Stimulated activated CD8-positive, alpha-beta memory T cell treated with anti-CD3 and anti-CD28 coated beads, Interleukin-4, amount 100 ng/mL, for 4 hours (primary cell): ENCODE measurements at places on chromosomes 5 and 9.

DNA sequence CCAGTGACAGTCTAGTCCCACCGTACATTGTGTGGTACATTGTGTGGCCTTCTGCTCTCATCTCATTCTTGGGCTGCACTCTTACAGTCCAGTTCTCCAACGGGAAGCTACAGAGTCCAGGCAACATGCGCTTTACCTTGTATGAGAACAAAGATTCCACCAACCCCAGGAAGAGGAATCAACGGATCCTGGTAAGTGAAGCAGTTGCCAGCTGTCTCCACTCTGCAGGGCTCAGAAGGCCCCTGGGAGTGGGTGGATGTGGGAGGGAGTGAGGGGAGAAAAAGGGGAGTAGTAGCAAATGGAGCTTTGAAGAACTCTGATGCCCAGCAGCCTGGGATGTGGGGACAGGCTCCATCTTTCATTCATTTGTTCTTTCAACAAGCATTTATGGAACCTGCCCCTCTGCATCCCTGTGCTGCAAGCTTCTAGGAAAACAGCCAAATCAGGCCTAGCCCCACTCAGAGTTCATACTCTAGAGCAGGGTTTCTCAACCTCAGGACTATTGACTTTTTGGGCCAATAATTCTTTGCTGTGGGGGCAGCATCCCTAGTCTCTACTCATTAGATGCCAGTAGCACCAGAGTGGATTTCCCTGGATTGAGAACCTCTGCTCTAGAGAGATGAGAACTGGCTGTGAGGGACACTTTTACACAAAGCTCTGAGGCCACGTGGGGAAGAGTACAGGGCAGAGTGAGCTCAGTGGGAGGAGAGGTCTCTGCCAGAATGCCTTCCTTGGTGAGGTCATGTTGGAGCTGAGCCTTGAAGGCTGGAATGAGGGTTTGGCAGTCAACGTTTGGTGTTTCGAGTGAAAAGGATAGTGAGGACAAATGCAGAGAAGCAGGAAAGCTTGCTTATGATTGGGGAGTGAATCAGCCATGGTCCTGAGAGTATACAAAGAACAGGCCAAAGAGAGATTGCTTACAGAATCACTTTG is 1.1 kb downstream of the POLR1E start:
- DNase-seq: no peak

- no peak for DNase-seq
Observed at GRCh38 chr5:179355976-179356974, 11.0 kb upstream of the ADAMTS2 start.

DNA sequence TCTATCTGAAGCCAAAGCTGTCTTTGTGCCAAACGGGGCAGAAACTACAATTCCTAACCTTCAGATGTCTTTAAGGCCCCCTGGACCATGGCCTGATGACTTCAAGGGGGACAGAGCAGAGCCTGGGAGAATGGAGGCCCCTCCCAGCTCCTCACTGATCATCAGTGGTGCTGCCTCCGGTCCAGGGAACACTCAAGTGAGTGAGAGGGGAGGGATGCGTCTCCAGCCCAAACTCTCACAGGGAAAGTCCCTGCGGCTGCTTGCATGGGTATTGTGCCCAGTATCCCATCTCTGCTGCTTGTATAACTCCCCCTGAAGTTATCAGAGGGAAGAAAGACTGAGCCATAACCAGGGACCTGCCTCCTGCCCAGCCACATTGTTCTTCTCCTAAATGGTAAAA is 231.5 kb upstream of the PANK3 start:
- DNase-seq: no peak

- DNase-seq: no peak
Observed at GRCh38 chr5:35266276-35266675, 36.0 kb upstream of the PRLR start.

- no peak for DNase-seq
Observed at GRCh38 chr5:133086366-133086875, 34.6 kb downstream of the HSPA4 start.

- no peak for DNase-seq
Observed at GRCh38 chr5:181282874-181283273, 21.9 kb upstream of the TRIM52 start.

DNA sequence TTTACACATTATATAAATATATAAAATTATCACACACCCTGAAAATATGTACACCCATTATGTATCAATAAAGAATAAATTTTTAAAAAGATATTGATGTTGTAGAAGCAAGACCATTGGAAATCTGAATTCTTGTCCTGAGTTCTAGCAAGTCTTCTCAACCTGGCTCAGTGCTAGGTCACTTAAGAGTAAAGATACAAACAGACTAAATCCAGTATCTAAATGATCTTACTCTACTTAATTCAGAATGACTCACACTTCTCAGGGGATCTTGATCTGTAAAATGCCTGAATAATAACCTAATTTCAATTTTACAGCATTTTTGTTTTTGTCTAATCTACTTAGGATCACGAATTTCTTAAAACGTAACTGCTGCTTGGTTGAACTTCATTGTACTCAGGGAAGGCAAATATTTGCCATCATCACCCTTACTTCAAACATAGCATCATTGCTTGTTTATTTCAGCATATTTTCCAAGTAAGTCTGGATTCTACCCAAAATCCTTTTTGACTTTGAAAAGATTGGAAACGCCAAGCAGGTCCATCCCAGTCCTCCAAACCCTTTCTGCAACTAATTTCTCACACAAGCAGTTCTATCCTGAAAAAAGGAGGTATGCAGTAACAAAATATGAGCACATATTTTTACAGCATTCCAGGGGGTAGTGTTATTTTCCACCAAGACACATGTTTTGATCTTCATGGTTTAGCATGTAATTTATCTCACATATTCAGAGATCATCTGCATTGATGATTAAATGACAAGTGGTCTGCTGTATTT is 582.6 kb downstream of the PSAT1 start:
- DNase-seq: no peak

DNA sequence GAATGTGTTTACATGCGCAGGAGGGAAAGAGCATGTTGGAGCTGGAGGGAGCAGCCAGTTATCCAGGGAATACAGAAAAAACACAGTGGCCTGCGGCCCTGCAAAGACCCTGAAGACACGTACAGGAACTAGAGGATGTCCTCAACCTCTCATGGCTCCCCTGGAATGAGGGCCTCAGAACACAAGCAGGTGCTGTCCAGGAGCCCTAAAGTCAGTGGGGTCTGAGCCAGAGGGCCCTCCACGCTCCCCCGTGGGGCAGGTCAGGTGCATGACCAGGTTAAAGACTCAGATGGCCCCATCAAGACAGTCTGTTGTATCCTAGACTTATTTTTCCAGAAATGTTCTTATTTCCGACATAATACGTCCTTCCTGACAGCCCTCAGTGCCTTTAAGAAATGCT is 106.9 kb downstream of the ROR2 start:
- no peak for DNase-seq

- DNase-seq: no peak
Observed at GRCh38 chr9:90808398-90808797, 6.8 kb downstream of the SYK start.

- DNase-seq: no peak
Observed at GRCh38 chr5:126878634-126879033, 101.7 kb downstream of the LMNB1 start.

DNA sequence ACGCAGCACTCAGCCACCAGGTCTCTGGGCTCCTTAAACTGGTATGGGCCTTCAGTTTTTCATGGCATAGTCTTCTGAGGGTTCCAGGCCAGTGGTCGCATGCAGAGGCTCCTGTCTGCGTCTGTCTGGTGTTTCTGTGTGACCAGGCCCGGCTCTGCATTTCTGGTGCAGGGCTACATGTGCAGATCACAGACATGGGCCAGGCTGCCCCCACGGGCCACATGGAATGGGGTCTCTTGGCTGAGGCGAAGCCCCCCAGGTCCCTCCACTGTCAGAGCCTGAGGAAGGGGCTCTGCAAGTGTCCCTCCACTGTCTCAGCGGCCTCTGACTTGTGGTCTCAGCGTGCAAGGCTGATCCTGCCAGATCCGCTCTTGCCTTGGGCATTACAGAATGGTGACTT is 15.6 kb upstream of the CARD19 start:
- no peak for DNase-seq

- no peak for DNase-seq
Observed at GRCh38 chr9:21970800-21971640, 23.2 kb downstream of the CDKN2A start.
